A172 (cell line): ENCODE measurements at places on chromosomes 16 and 17. TPM values are rescaled to one million over a fixed set of nuclear protein-coding genes. Genes with fewer than 3 reads are reported as not detected.

Gene IL17C
- not detected in 2 replicates for total RNA-seq

Gene PIRT
- not detected in 2 replicates for total RNA-seq

DNA sequence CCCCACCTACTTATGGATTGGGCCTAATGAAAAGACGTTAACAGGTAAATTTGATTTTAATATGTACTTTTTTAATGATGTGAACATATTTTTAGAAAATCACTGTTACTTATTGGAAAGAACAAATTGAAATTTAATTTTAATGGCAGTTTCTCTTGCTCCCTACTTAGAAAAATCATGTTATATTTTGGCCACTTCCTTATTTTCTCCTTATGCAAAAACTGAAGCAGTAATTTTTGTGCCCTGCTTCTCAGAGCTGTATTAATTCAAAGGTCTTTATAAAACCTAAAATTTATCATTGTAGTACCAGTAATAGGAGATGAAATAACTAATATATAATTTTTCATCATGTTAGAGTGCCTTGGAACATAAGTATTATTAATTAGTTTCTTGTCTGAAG is 2.8 kb downstream of the ZPBP2 start:
- no peak for DNase-seq

DNA sequence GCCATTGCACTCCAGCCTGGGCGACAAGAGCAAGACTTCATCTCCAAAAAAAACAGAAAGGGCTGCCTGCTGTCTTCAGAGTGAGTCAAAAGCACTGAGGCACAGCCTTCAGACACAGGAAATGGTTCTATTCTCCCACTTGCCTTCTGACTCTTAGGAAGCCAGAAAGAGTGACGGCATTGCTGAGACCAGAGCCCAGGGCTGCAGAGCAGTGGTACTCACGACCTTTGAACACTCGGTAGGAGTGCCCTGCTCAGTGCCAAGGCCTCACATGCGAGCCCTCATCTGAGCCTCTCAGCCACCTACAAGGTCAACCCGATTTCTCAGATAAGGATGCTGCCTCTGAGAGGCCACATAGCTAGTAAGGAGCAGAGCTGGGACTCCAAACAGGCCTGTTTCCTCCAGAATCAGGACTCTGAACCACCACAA is 3.5 kb upstream of the ITGAE start:
- no peak for DNase-seq

DNA sequence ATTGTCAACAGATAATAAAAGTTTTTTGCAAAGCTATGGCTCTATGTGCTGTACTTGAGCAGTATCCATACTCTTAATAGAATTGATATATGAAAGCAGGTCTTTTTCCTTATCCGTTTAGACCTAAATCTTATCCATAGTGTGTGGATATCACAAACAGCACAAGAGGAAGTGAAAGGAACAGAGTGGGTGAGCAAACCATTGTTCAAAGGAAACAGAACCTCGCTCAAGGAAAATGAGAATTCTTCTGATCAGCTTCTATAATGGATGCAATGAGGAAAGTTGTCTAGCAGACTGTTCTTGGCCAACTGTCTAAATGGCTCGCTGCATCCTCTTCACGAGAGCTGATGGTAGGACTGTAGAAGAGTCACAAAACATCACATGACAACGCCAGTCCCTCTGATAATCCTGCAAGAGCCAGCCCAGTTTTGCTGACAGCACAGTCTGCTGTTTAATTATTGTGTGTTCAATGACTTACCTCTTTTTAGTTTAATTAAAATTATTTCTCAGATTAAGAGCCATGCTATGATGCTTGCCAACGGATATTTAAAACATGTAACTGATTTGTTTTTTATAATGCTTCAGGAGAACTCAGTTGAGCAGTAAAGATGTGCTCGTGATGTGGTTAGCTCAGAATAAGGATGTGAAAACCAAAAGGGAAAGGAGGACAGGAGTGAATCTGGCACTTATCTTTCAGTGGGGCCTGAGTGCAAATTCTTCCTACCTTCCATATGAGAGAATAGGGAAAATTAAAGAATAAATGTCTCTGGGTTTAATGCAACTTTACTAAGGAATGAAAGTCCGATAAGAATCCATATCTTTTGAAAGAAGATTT is 38.5 kb downstream of the WWOX start:
- no peak for DNase-seq

DNA sequence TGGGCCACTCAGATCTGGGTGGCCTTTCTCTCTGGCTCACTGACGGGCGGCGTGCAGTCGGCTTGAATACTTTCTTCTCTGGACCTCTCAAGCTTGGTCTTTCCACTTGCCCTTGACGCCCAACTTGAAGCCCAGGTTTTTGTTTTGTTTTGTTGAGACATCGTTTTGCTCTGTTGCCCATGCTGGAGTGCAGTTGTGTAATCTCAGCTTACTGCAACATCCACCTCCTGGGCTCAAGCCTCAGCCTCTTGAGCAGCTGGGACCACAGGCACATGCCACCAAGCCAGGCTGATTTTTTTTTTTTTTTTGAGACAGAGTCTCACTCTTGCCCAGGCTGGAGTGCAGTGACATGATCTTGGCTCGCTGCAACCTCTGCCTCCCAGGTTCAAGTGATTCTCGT is 22.7 kb upstream of the KIF19 start:
- no peak for DNase-seq

DNA sequence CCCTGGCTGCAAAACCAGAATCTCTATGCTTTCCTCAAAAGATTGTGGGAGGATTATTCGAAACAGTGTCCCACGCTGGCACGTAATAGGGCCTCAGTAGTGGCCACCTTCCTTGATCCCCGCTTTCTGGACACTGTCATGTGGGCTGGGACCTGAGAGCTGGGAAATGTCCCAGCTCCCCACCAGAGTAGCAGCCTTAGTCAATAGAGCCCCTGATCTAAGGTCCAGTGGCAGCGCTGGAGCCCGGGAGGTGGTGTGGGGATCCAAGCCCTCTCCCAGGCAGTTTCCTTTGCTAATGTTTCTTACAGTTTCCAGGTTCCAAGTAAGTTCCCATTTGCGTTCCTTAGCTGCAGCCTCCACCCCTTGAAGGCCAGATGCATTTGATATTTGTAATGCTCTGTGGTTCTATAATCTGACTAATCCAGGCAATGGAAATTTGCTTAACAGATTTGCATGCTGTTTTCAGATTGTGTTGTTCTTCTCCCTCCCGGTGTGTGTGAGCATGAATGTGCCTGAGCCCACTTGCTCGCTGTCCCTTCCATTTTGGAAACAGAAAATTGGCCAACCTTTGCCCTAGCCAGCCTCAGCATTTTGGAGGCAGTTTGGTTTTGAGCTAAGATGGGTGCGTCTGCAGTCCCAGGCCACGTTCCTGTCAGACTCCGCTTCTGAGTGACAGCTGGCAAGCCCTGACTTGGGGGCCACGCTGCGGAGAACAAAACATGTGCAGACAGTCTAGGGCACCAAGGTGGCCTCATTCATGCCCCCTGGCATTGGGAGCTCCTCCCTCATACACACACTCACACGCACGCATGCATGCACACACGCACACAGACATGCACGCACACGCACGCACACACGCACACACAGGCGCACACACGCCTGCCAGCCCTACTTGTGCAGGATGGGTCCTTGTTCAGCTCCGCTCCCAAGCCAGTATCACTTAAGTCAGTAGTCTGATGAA is 69.4 kb downstream of the CCDC182 start:
- no peak for DNase-seq
